ENCODE measurements at places on chromosomes 4 and X.

- no peak for DNase-seq
Measured at GRCh38 chr4:1879485-1879884, 8.3 kb downstream of the NSD2 start.

DNA sequence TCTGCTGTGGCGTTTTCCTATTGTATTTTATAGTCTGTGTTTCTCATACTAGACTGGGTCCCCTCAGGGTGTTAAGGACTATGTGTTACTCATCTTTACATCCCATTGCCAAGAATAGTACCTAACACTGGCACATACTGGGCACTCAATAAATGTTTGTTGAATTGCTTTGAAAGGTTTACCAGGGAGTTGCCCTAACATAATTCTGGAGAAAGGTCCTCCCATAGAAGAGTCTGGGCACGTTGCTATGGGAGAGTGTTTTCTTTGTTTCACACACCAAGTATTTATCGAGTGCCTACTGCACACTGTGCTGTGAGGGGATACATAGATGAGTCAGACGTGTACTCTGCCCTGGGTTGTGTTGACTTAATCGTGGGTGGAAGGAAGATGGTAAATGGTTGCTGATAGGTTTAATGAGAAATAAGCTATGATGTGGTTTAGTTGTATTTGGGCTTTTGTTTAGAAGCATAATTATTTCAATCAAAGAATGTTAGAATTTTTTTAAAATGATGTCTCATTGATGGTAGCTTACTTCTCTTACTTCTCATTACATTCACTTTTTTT, 42.9 kb downstream of the AFF1 start:
- no peak for DNase-seq

DNA sequence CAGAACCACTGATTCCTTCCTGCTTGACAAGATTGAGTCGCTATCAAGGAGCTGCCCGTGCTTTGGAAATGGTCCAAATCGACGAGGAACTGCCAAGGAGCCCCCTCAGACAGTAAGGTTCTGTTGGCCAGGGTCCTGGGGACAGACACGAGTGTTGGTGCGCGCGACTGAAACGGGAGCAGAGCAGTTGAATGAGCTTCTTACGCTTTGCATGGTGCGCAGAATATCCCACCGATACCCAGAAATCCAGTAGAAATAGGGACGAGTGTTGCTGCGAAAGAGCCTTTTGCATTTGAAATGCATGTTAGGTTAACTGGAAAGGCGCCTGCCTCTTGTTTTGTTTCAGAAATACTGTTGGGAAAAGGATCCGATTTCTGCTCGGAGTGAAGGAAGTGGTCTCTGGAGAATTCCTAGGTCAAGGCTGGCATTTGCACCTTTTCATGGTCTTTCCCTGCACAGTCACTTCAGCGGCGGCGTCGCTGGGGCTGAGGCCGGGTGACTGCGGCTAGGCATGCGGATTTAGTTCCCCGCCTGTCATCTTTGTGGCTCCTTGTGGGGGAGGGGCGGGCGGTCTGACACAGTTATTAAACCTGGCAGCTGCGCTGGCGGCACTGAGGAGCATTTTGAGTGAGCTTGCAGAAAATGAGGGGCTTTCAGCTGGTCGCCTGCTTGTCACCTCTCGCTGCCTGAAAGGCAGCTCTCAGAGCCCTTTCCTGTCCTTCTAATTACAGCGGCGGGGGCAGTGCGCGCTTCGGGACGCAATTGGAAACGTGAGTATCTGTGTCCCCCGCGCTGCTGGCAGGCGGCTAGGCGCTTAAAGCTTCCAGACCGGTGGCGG, 51.5 kb upstream of the TRIM2 start:
- DNase-seq = peak; percentile 46

- DNase-seq = no peak
Measured at GRCh38 chr4:8747467-8748235, 124.0 kb downstream of the HMX1 start.

GRCh38 chr4:7735961-7736360, 203.7 kb downstream of the AFAP1 start:
- no peak for DNase-seq

Data from NCI-H1417 treated with DMSO at 0.1 percent for 48 hours (cell line).